H1 (cell line): ENCODE measurements at places on chromosomes 4 and X.

DNA sequence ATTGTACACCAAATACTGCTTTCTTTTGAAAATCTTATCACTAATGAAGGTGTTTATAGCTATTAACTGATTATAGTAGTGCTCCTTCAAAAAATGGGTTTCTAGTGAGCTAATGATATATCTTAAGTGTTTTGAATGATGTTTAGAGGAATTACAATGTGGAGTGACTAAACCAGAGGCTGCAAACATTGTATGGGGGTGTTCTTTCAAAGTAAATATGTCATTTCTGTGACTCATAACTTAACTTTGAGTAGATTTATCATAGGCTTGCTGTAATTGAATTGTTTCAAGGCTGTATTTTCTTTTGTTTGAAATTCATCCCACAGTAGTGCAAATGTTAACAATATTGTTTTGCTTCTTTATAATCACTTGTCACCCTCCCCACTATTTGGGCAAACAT lies 141.6 kb downstream of the IL1RAPL2 start:
- no peaks in the 10 kb centered on the region for H3K36me3 ChIP-seq
- no peaks in the 10 kb centered on the region for H3K27me3 ChIP-seq
- H3K4me1 ChIP-seq: no peaks in the 10 kb centered on the region
- no peak overlapping the region for H3K27ac ChIP-seq
- no peak overlapping the region for H3K4me3 ChIP-seq

- H3K4me3 ChIP-seq: no peak overlapping the region
- no peaks in the 10 kb centered on the region for H3K4me1 ChIP-seq
- no peaks in the 10 kb centered on the region for H3K36me3 ChIP-seq
- H3K27ac ChIP-seq: no peak overlapping the region
- H3K27me3 ChIP-seq: no peaks in the 10 kb centered on the region
- DNase-seq: no peak
These were observed 7.3 kb downstream of the PPP1R3F start for GRCh38 chrX:49276671-49277534.

GRCh38 chr4:94544811-94545210 lies 93.1 kb downstream of the PDLIM5 start:
- H3K4me3 ChIP-seq: no peak overlapping the region
- no peak overlapping the region for H3K27ac ChIP-seq
- no peak for DNase-seq
- H3K36me3 ChIP-seq: no peaks in the 10 kb centered on the region
- no peaks in the 10 kb centered on the region for H3K27me3 ChIP-seq
- H3K4me1 ChIP-seq: peaks cover 12% of the 10 kb centered on the region

DNA sequence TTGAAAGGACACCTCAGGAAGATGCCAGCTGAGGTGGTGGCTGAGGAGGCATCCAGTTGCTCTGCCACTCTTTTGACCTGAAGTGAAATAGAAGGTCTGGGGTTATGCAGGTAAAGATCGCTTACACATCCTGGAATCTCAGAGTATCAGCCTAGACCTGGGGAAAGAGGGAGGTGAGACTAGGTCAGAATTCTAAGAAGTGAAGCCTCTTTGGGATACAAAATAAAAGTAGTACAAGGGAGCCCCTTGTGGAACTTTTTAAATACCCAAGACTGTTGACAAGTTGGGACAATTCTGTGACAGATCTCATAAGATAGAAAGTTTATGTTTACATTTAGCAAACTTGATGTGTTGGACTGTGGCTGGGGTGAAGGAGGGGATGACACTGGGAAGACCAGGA lies 263.1 kb downstream of the SPRY1 start:
- no peaks in the 10 kb centered on the region for H3K36me3 ChIP-seq
- no peaks in the 10 kb centered on the region for H3K4me1 ChIP-seq
- H3K4me3 ChIP-seq: no peak overlapping the region
- H3K27ac ChIP-seq: no peak overlapping the region
- no peak for DNase-seq

GRCh38 chr4:85151786-85152185 lies 185.3 kb upstream of the WDFY3 start:
- no peaks in the 10 kb centered on the region for H3K27me3 ChIP-seq
- H3K27ac ChIP-seq: no peak overlapping the region
- no peak for DNase-seq
- H3K36me3 ChIP-seq: no peaks in the 10 kb centered on the region

DNA sequence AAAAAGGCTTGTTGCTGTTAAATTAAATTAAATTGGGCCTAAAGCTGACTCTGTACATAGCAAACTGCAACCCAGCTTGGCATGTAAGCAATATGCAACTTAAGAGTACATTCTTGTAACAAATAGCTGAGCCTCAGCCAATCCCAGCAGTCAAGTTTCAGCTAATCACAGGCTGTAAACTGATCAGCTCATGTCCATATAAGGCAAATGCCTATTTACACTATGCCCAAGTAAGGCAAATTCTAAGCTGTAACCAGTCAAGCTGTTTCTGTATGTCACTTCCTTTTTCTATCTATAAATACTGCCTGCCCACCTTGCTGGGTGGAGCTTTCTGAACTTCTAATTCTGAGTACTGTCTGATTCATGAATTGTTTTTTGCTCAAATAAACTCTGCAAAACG lies 429.1 kb upstream of the FTHL17 start:
- no peak overlapping the region for H3K4me3 ChIP-seq
- no peak for DNase-seq
- H3K36me3 ChIP-seq: no peaks in the 10 kb centered on the region
- H3K27ac ChIP-seq: no peak overlapping the region

DNA sequence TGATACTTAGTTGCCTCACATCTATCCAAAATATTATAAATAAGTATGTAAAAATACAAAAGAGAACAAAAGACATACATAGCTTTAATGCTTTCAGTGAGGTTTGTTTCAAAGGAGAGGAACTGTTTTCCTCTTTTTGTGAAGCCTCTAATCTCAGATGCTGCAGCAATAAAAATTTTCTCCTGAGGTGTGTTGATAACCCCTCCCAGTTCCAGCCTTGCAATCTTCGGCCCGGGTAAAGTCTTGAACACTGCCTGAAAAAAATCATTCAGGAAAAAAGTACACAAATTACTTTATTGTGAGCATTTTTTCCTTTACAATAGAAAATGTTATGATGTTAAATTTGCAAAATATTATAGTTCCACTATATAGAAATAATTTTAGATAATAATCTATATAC lies 8.8 kb downstream of the BBS7 start:
- no peaks in the 10 kb centered on the region for H3K4me1 ChIP-seq
- no peak overlapping the region for H3K4me3 ChIP-seq
- no peak overlapping the region for H3K27ac ChIP-seq
- H3K36me3 ChIP-seq: no peaks in the 10 kb centered on the region
- no peak for DNase-seq

DNA sequence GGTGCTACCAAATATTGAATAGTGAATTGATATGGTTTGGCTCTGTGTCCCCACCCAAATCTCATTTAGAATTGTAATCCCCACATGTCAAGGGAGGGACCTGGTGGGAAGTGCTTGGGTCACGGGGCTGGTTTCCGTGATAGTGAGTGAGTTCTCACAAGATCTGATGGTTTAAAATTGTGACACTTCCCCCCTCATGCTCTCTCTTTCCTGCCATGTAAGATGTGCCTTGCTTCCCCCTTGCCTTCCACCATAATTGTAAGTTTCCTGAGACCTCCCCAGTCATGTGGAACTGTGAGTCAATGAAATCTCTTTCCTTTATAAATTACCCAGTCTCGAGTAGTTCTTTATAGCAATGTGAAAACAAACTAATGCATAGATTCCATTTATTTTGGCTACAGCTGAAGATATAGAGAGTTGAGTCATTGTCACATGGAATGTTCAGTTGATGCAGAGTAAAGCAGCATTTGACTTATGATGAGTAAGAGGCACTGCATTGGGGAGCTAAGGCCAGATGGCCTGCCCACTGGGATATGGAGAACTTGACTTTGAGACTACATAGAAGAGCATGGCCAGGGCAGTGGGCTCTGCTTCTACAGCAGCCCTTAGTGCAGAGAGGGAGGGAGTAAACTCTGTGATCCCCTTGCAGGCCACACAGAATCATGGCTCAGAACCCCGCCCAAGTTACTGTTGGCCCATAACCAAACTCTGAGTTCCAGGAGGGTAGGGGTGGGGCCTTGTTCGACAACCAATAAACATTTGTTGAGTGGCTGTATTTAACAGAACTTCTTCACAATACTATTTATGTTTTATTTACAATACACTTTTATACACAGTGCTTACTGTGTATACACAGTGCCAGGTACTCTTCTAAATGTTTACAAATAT lies 34.2 kb downstream of the RAI2 start:
- no peak overlapping the region for H3K27ac ChIP-seq
- H3K4me3 ChIP-seq: no peak overlapping the region
- no peak for DNase-seq
- H3K4me1 ChIP-seq: no peaks in the 10 kb centered on the region

DNA sequence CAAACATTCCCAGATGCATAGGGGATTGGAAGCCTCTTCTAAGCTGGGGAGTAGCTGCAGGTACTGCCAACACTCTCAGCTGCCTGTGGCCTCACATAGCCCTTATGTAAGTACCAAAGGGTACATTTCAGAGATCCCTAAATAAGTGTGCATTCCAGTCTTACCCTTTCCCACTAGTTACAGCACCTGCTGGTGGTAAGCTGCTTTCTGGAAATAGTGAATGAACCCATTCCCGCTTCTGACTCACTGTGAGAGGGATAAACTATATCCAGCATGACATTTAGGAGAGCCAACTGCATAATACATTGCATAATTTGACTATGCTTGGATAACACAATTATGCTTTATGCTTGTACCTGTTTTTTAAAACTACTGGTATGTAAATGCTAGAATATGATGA lies 149.0 kb downstream of the FAM13A start:
- no peak overlapping the region for H3K27ac ChIP-seq
- no peak for DNase-seq
- H3K36me3 ChIP-seq: no peaks in the 10 kb centered on the region
- H3K4me1 ChIP-seq: no peaks in the 10 kb centered on the region

GRCh38 chr4:159593681-159594080 lies 490.8 kb downstream of the RAPGEF2 start:
- no peak overlapping the region for H3K27ac ChIP-seq
- no peaks in the 10 kb centered on the region for H3K27me3 ChIP-seq
- H3K4me1 ChIP-seq: peaks cover 4% of the 10 kb centered on the region
- no peak overlapping the region for H3K4me3 ChIP-seq
- no peak for DNase-seq
- no peaks in the 10 kb centered on the region for H3K36me3 ChIP-seq

GRCh38 chrX:21565025-21565424 lies 93.1 kb downstream of the KLHL34 start:
- H3K36me3 ChIP-seq: no peaks in the 10 kb centered on the region
- no peak overlapping the region for H3K27ac ChIP-seq
- DNase-seq: no peak
- H3K27me3 ChIP-seq: no peaks in the 10 kb centered on the region

- no peak overlapping the region for H3K4me3 ChIP-seq
- H3K4me1 ChIP-seq: no peaks in the 10 kb centered on the region
- no peak overlapping the region for H3K27ac ChIP-seq
- DNase-seq: no peak
These were observed 392.5 kb upstream of the TRAM1L1 start for GRCh38 chr4:117477925-117478324.
